ENCODE measurements at places on chromosomes 12 and 14.
A peak's percentile ranks its signal among the peaks of the same experiment; 100 is the strongest.

- DNase-seq, result no peak
Measured at GRCh38 chr14:25090716-25091454, 40.9 kb upstream of the STXBP6 start.

GRCh38 chr14:33370426-33370825 lies 431.7 kb downstream of the NPAS3 start:
- DNase-seq, result no peak

DNA sequence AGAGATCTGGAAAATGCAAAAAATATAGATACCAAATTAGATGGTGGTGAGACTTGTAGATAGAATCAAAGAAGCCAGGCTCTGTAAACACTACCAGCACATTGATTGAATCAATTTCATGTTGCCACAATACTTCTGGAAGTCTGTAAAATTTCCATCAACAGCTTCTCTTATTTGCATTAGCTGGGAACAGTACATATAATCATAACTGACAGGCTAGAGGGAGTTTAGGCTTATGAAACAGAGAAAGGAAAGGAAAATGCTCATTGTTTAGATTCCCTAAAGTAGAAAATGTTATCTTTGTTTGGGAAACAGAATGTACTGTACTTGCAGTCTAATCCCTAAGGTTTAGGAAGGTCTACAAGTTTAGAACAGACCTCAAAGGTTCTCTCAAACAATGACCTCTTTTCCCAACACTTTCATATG lies 335.2 kb downstream of the CEP128 start:
- no peak for DNase-seq

DNA sequence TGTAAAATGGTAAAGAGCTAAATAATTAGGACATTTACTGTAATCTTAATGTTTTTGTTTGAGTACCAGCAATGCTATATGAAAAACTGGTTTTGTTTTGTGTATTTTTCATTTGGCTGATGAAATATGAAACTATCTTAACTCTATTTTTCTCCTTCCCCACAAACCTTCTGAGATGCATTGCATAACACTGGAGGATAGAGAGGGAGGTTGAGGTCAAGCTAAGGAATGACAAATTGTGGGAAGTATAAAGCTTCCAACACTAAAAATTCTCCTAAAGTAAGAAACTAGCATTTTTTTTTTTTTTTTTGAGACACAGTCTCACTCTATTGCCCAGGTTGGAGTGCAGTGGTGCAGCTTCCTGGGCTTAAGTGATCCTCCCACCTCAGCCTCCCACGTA lies 31.5 kb upstream of the SRP54 start:
- DNase-seq, result no peak

GRCh38 chr12:116202940-116203339 lies 74.6 kb downstream of the MED13L start:
- DNase-seq, result no peak

GRCh38 chr14:105709281-105710118 lies 183.1 kb downstream of the TMEM121 start:
- DNase-seq, result no peak

GRCh38 chr14:82009076-82009475 lies 475.4 kb upstream of the SEL1L start:
- no peak for DNase-seq

GRCh38 chr12:98893675-98894411 lies 248.8 kb downstream of the APAF1 start:
- DNase-seq, result no peak

- no peak for DNase-seq
Measured at GRCh38 chr12:64236549-64236948, 14.5 kb upstream of the KICS2 start.

GRCh38 chr14:35851823-35852222 lies 25.7 kb downstream of the BRMS1L start:
- DNase-seq, result no peak

DNA sequence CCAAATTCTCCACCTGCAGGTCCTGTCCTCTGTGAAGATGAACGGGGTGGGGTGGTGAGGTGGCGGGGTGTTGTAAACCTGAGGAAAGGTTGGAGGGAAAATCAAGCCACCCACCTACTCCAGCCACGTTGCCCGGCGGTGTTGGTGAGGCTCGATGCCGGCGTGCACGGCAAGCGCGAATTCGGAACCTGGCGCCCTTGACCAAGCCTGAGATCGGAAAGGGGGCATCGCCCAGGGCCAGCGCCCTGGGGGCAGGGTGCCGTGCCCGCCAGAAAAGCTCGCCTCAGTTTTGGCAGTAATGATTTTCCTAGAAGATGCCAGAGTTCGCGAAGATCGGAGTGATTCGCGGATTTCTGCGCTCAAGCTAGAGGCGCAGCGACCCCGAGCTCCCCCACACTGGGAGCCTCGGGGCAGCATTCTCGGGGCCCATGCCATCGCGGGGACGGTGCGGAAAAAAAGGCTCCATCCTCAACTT lies 817 bp downstream of the STXBP6 start:
- no peak for DNase-seq

DNA sequence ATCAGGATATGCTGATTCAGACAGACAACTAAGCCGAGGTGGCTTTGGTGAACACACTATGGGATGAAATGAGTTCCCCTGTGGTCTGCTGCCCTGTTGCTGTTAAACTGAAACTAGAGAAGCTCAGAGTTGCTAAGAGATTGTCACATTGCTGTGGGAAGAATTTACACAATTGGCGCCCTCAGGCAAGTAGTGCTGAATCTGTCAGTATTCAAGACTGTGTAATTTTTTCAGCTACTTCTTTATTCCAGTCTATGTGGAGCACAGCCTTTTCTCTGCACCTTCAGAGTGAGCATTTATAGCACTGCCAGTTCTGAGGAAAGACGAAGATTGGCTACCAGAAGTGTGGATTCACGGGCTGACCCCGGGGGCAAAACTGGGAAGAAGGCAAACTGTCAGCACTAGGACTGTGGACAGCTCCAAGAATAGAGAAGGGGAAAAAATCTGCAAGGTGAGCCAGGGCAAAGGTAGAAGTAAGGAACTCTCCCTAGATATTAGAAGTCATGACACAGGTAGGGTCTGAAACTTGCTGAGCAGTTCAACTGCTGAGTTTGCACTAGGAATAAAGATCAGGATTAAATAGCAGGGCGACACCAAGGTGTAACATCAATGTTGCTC lies 218.8 kb upstream of the TMPO start:
- DNase-seq, result no peak

DNA sequence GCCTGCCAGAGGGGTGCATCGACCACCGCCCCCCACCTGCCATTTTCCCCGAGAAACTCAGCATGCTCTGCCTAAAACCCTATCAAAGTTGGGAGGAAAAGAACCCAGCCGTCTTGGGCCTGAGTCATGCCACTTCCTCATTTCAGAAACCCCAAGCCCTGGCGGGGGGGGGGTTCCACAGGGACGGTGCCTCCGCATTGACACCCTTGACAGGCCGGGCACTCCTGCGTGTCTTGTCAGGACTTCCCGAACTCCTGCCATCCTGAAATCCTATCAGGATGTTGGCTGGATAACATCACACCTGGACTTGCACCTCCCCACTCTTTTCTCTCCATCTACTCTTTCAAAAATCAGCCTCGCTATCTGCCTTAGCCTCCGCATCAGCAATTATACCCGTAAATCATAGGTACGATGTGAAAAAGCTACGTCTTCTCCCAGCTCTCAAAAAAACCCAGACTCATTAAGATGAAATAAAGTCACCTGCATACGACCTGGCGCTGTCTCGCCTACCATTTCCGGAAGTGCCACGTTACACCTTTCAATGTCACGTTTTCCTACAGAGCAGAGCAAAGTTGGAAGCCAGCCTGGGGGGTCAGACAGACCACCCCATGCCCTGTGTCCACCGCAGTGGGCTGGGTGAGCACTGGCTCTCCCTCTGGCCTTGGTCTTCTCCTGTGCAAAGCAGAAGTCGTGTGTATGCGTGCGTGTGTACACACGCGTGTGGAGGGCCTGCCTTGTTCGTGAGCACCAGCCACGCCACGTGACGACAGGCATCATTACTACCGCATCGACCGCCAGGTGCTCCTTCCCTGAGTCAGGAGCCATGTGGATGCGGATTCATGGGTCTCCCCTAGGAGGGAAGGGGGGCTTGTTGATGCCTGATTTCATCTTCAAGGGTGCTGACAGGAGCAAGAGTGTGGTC lies 96.7 kb downstream of the RFLNA start:
- no peak for DNase-seq

- DNase-seq, result no peak
Measured at GRCh38 chr12:21296751-21297406, 37.8 kb downstream of the SLCO1A2 start.

DNA sequence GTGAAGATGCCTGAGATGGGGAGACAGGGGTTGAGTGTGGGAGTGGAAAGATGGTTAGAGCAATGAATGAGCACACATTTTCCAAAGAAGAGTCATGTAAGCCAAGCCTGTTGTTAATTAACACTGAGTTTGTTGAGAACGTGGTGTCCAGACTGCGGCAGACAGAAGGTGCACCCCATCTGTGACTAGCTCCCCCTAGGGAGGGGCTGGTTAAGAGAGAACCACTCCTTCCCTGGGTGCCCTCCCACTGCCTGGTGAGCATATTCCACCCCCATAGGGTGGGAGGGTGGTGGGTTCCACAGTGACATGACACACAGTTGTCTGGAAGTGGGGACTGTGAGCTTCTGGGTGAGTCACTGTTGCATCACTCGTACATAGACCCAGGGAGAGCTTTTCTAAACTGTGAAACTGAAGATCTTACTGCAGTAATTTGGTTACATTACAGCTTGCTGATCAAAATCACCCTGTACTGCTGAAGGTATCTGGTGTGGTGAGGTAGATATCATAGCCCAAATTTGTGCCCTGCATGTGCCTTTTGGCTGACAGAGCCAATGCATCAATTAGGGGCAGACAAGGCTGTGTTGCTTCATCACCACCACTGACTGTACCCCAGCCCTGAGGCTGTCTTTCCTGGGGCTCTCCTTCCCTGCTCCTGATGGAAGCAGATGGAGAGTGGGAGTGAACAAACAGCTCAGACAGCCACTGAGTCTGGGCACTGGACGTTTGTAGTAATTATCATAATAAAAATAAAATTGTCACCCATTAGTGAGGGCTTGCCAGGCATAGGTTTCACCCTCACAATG lies 150.9 kb downstream of the EMP1 start:
- peak; percentile 63 for DNase-seq

DNA sequence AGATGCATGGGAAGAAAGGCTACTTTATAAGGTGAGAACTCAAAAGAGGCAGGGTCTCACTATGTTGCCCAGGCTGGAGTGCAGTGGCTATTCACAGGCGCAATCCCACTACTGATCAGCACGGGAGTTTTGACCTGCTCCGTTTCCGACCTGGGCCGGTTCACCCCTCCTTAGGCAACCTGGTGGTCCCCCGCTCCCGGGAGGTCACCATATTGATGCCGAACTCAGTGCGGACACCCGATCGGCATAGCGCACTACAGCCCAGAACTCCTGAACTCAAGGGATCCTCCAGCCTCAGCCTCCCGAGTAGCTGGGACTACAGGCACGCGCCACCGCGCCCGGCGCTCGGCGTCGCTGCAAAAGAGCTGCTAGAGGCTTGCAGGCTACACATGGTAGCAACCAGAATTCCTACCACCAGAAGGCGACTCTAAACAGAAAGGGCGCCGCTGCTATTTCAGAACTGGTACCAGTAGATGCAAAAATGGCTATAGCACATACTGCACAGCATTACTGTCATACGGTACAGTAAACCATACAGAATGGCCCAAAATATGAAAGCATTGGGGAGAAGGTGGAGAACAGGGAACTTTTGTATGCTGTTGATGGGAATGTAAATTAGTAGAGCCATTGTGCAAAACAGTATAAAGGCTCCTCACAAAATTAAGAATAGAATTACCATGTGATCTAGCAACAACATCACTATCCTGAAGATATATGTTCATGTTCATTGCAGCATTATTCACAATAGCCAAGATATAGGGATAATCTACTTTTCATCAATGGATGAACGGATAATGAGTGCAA lies 1.2 kb upstream of the NEMF start:
- no peak for DNase-seq

DNA sequence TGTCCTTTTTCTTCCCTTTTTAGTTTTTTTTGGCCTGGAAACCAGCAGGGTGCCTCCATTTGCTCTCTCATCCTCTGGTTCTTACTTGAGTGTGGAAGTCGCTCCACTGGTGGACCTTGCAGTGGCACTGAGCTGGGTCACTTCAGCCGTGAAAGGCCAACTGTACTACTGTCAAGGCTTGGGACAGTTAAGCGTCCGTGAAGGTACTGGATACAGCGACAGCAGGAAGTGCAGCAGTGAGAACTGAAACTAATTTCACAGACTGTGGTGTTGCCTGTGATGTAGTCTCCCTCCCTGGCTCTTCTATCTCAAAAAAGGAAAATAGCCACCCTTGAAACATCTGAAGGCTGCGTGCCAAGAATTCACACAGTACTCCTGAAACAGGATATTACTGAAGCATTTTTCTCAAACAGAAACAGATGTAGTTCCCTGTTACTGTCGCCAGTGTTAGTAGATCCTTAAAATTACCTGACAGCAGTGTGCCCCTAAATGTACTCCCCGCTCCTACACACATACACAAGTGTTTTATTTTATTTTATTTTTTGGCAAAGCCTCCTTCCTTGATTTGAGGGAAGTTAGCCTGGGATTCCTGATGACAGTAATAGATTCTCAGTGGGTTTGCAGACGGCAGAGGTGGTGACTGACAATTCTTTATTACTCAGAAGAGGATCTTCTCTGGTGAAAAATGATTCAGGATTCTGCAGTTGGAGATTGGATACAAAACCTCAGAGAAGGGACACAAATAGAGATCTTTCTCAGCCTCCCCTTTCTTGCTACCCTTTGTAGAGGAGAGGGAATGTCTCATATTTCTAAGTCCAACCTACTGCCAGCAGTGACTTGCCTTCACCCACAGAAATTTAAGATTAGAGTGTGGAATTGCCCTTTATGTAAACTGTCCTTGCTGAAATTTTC lies 4.4 kb downstream of the SUSD6 start:
- DNase-seq, result no peak

- DNase-seq, result no peak
Measured at GRCh38 chr14:93962701-93963601, 13.4 kb downstream of the ASB2 start.

- no peak for DNase-seq
Measured at GRCh38 chr14:104655128-104655848, 34.1 kb upstream of the INF2 start.

- no peak for DNase-seq
Measured at GRCh38 chr12:77122236-77122635, 56.9 kb upstream of the E2F7 start.

DNA sequence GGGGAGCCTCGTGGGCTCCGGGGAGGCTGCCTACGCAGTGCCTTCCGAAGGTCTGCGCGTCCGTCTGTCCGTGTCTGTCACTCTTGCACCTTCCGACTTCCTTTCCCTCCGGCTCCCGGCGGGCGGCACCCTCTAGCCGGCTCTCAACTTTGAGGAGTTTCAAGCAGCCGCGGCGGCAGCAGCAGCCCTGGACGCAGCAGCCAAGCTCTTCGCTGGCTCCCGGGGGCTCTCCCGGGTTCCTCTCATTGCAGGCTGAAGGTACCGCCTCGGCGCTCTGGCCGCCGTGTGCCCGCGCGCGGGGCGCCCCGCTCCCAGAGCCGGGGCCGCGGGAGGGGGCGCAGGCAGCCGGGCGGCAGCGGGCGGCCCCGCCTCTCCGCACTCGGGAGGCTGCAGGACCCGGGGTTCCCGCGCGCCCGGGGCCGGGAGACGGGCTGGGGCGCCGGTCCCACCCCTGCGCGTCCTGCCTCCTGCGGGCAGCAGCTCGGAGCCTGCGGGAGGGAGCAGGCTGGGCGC lies at the start of the genes AMIGO2 and PCED1B:
AMIGO2 (minus strand) TSS at position 492 of the 513 bp plus-strand sequence. CDS start 957 bp downstream, outside the sequence.
PCED1B (plus strand) TSS at position 154 of the 513 bp plus-strand sequence. CDS start 155,443 bp downstream, outside the sequence.
- DNase-seq, result peak; percentile 29
